ENCODE measurements at places on chromosomes 16 and 17. TPM values are rescaled to one million over a fixed set of nuclear protein-coding genes. Genes with fewer than 3 reads are reported as not detected.

TRPV3 gene
- total RNA-seq, result 0.33 TPM

TP53TG3F gene
- not detected for total RNA-seq

PPP1R27 gene
- not detected for total RNA-seq

LPO gene
- total RNA-seq, result not detected

PIK3R5 gene
- total RNA-seq, result 2.9 TPM

TVP23B gene
- 55.1 TPM for total RNA-seq

DNA sequence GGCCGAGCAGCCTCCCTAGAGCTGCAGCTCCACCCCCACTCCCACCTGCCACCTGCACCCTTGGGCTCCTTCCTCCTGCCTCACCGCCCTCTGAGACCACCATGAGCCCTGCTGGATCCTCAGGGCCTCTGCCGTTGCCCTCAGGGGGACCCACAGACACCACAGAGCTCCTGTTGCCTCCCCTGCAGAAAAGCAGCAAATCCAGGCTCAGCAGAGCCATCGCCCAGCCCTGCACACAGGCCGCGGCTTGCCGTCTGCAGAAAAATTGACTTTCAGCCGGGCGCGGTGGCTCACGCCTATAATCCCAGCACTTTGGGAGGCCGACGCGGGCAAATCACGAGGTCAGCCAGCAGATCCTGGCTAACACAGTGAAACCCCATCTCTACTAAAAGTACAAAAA lies 7.0 kb upstream of the PPP1R27 start:
- peaks cover 32% of the 10 kb centered on the region for H3K36me3 ChIP-seq
- DNase-seq, result no peak
- no peak overlapping the region for H3K4me3 ChIP-seq
- H3K4me1 ChIP-seq, result peaks cover 29% of the 10 kb centered on the region

DNA sequence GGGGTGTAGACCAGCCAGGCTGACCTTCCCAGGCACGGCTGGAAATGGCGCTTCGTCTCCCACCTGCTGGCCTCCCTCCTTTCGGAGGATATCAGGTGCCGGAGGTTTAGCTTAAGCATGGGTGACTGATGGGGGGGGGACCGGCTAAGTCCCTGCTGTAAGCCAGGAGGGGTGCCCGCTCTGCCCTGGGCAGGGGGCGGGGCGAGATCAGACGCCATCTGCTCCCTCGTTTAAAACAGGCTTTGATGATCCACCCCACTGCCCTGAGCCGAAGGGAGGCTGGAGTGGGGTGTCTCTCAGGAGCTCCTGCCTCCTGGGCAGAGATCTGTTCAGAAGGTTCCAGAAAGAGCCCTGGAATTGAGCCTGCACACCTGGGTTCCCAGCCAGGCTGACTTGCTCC lies 26.0 kb downstream of the C16orf74 start:
- H3K27ac ChIP-seq, result no peak overlapping the region
- H3K4me3 ChIP-seq, result no peak overlapping the region
- no peaks in the 10 kb centered on the region for H3K27me3 ChIP-seq
- H3K36me3 ChIP-seq, result no peaks in the 10 kb centered on the region
- no peak for DNase-seq

- no peak for DNase-seq
- H3K4me1 ChIP-seq, result peaks cover 39% of the 10 kb centered on the region
- no peaks in the 10 kb centered on the region for H3K36me3 ChIP-seq
- peak within 1 kb of the TSS; percentile 45 for H3K4me3 ChIP-seq
These were observed at the start of gene MLKL for GRCh38 chr16:74700438-74701225. TSS of gene MLKL (minus strand) at chr16:74700862. CDS start at chr16:74695757, 5,105 bp downstream.

DNA sequence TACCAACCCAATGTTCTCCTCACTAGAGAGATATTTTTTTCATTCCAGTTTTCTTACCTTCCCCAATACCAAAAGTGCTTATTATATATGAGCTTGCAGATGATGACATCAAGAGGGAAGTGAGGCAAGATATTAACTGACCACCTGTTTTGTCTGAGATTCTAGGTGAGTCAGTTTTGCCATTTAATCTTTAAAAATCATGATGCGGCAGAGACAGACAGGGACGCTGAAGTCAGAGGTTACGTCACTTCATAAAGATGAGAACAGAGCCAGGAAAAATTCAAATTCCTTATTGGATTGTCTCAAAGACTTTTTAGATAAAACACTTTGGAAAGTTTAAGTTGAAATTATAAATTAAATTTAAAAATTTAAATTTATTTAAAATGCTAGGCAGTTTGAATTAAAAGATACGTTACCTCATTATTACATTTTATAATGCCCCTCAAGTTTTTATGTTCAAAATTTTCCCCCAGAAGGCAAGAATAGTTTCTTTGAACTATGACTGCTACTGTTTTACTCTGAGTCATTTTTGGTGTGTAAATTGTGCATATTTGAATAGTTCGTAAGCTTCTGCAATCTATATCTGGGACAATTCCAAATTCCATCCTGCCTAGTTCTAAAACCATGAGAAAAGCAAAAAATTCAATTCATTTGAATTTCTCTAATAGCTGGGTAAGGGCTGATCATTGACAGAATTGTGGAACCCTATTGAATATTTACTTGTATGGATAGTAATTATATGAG lies 839.6 kb upstream of the GOT2 start:
- H3K27me3 ChIP-seq, result no peaks in the 10 kb centered on the region
- no peak for DNase-seq
- no peaks in the 10 kb centered on the region for H3K36me3 ChIP-seq
- no peaks in the 10 kb centered on the region for H3K4me1 ChIP-seq

DNA sequence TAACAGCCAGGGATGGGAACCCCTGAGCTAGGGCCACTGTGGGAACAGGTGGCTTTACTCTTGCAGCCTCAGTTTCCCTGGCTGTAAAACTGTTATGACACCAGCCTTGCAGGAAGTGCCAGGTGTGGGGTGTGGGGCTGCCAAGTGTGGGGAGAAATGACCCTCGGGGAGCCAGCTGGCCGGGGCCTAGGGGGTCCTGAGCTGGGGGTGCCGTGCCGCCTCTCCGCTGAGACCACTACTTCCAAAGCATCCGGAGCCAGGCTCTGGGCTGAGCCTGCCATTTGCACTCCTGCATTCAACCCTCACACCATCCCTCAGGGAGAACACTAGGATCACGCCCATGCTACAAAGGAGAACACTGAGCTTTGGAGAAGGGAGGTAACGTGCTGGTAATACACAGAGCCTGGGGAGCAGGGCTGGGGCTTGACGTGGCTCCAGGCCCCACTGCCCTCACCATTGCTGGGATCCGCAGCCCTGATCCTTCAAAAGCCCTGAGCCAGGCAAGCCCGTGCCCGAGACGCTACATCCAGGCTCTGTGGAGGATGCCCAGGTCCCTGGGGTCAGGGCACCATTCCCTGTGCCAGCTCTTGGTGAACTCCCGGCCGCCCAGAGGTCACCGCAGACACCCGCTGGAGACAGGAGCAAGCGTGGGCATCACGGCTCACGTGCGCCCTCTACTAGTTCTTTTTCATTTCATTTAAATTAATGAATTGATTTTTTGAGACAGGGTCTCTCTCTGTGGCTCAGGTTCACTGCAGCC lies 28.8 kb upstream of the GINS2 start:
- H3K4me3 ChIP-seq, result no peak overlapping the region
- peak; percentile 72 for DNase-seq
- no peaks in the 10 kb centered on the region for H3K27me3 ChIP-seq
- H3K36me3 ChIP-seq, result no peaks in the 10 kb centered on the region

- no peak overlapping the region for H3K27ac ChIP-seq
- no peaks in the 10 kb centered on the region for H3K36me3 ChIP-seq
- H3K4me1 ChIP-seq, result no peaks in the 10 kb centered on the region
- no peak overlapping the region for H3K4me3 ChIP-seq
- no peak for DNase-seq
- no peaks in the 10 kb centered on the region for H3K27me3 ChIP-seq
These were observed 396.1 kb downstream of the SOX9 start for GRCh38 chr17:72516772-72517399.

DNA sequence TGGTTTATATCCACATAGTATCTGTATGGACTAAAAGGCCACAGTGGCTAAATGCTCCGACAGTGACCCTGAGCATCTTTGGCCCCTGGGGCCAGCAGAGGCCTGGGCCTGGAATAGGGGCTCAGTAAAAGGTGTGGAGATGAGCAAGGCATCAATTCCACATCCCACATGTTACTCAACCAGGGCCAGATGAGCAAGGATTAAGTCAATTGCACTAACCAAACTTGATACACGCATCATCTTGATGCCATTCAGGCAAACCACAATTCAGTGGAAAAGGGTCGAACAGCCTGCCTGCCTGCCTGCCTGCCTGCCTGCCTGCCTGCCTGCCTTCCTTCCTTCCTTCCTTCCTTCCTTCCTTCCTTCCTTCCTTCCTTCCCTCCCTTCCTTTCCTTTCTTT lies 53.5 kb upstream of the DNAJA2 start:
- H3K27ac ChIP-seq, result no peak overlapping the region
- H3K4me1 ChIP-seq, result no peaks in the 10 kb centered on the region
- no peak for DNase-seq
- H3K27me3 ChIP-seq, result no peaks in the 10 kb centered on the region

- no peak for DNase-seq
- H3K36me3 ChIP-seq, result no peaks in the 10 kb centered on the region
- H3K4me3 ChIP-seq, result no peak overlapping the region
- no peaks in the 10 kb centered on the region for H3K4me1 ChIP-seq
- no peak overlapping the region for H3K27ac ChIP-seq
These were observed 28.5 kb upstream of the MAF start for GRCh38 chr16:79628988-79629387.

DNA sequence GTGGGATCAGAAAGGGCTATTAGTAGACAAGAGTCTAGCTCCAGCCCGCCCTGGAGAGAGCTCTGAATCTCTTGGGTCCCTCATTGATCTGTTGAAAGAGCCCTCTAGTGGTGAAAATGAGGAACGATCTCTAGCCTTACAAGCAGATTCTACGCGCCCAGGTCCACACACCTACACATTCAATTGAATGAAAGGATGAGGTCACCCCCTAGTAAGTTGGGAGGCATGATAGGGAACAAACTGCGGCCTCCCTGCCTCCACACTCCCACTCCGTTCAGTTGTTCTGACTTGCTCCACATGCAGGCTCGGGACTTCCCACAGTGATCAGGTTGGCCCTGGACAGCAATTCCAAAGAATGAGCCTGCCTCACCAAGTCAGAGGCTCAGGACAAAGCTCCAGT lies 2.9 kb upstream of the CACNG3 start:
- H3K4me1 ChIP-seq, result no peaks in the 10 kb centered on the region
- H3K27ac ChIP-seq, result no peak overlapping the region
- DNase-seq, result no peak
- peaks cover 3% of the 10 kb centered on the region for H3K27me3 ChIP-seq

- DNase-seq, result no peak
- no peaks in the 10 kb centered on the region for H3K27me3 ChIP-seq
These were observed 131.2 kb upstream of the FAM20A start for GRCh38 chr17:68732301-68732749.

DNA sequence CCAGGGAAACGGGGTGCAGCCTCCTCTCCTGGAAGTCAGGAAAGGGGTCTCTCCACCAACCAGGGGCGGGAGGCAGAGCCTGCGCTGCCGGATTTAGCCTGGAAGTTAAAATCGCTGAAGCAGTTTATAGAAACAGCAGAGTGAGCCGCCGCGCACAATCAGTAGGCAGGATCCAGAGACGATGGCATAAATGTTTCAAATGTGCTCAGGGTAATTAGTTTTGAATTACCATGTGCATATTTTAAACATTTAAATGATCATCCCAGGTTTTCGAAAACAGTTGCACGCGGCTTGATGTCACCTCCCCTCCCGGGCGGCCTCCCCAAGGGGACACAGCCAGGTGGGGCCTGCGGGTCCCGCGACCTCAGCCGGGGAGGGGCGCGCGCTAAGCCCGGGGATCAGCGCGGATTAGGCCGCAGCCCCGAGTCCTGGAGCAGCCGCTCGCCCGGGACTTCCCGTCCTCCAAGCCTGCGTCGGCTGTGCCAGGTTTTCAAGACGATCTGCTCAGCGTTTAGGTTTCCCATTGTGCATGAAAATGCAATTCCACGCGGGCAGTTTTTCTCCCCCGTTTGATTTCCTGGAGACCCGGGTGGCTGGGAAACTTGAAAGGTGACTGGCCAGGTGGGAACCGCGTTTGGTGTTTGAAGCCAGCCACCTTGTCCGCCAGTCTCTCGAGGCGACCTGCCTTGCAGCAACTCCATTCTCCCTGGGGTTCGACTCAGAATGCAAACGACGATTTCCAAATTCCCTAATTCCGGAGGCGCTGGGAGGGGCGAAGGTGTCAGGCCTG lies 78.3 kb downstream of the RPA1 start:
- H3K36me3 ChIP-seq, result no peaks in the 10 kb centered on the region
- H3K27me3 ChIP-seq, result no peaks in the 10 kb centered on the region
- H3K4me1 ChIP-seq, result peaks cover 35% of the 10 kb centered on the region
- H3K27ac ChIP-seq, result no peak overlapping the region
- no peak for DNase-seq
- no peak overlapping the region for H3K4me3 ChIP-seq

DNA sequence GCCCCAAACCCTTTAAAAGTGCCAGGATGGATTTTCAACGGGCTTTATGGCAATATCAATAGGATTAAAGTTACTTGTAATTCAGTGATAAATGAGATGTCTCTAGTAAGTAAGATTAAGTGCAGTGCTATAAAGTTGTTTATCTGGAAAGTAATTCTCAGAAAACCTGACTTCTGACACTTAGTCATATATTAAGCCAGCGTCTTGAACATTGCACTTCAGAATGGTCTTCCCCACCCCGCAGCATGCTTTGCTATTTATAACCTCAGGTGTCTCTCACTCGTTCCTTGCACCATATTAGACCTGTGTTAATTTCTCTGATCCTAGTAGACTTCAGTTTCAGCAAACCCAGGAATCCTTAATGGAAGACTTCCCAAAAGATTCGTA lies 2.1 kb upstream of the MAF start:
- H3K4me3 ChIP-seq, result peak overlapping the region; percentile 98
- H3K36me3 ChIP-seq, result no peaks in the 10 kb centered on the region

GRCh38 chr17:55683550-55684315 lies 38.9 kb downstream of the TMEM100 start:
- no peaks in the 10 kb centered on the region for H3K36me3 ChIP-seq
- H3K4me3 ChIP-seq, result no peak overlapping the region
- H3K27me3 ChIP-seq, result no peaks in the 10 kb centered on the region
- no peaks in the 10 kb centered on the region for H3K4me1 ChIP-seq
- no peak for DNase-seq

GRCh38 chr17:62862251-62862650 lies 54.1 kb upstream of the MARCHF10 start:
- no peaks in the 10 kb centered on the region for H3K4me1 ChIP-seq
- no peaks in the 10 kb centered on the region for H3K36me3 ChIP-seq
- no peak for DNase-seq
- H3K4me3 ChIP-seq, result no peak overlapping the region
- no peak overlapping the region for H3K27ac ChIP-seq

DNA sequence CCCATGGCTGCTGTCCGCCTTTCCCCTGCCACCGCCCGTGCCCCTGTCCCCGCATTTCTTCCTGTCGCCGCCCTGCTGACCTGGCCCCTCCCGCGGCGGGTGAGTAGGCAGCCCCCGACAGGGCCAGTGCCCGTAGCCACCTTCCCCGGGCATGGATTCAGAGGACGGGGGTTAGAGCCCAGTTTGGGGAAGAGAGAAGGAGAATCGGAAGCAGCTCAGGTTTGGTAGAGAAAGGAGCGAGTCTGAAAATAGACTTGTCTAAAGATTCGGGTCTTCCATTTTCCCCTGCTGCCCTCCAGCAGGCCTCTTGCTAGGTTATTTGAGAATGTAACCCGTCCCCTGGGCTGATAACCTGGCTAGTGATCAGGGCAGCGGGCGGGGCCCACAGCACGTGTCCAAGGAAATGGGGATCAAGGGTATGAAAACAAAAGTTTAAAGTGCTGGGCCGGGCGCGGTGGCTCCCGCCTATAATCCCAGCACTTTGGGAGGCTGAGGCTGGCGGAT lies 7.9 kb upstream of the CLDN9 start:
- H3K27ac ChIP-seq, result peak overlapping the region; percentile 78
- H3K27me3 ChIP-seq, result no peaks in the 10 kb centered on the region

Data from liver (tissue), 10 donors.